RWPE2 (cell line): ENCODE measurements at places on chromosomes 12 and 14.

DNA sequence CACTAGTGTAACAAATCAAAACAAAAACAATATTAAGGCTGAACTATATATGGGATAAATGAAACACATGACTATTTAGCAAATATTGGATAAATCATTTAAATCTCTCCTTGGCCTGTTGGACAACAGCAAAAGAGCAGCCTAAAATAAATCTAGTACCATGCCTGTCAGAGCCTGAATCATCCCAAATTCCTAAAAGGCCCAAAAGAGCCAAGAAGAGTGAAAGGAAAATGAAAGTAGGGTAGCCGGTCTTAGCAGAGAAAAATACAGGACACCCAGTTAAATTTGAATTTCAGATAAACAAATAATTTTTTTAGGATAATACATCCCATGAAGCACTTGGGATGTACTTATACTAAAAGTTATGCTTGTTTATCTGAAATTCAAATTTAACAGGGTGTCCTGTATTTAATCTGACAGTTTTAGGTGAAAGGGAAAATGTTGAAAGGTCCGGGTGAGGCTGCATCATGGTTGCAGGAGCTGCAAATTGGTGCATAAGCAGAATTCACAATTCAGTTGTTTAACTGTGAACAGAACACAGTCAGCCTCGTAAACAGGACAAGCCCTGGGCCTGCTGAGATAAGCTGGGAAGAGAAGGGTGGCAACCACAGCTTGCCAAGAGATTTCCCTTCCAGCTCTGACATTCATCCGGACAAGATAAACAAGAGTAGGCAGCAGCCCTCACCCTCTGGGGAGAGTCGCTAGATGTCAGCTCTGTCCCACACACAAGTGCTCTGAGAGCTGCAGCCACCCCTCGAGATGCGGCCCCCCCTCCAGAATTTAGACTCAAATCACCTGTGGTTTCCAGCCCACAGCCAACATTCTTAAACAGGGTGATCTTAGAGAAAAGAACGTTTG is 30.3 kb downstream of the DMAC2L start:
- no peak for DNase-seq

- no peak for DNase-seq
Observed at GRCh38 chr14:56687123-56687522, 107.5 kb downstream of the TMEM260 start.

GRCh38 chr12:40106655-40107054 is 774 bp upstream of the SLC2A13 start:
- DNase-seq: no peak

GRCh38 chr12:98042668-98043067 is 472.7 kb upstream of the TMPO start:
- no peak for DNase-seq
